Activated T-helper 1 cell treated with anti-CD3 and anti-CD28 coated beads, Interleukin-12 subunit alpha, Interleukin-12 subunit beta, Interleukin-2, Interleukin-4 antibody, amounts not matched to agents 30 ng/mL and 10 ng/mL and 1 ng/mL, durations not matched to agents 14 hours and 24 hours and 36 hours (primary cell): ENCODE measurements at places on chromosomes 4 and X. TPM values are rescaled to one million over a fixed set of nuclear protein-coding genes. Genes with fewer than 3 reads are reported as not detected.

DNA sequence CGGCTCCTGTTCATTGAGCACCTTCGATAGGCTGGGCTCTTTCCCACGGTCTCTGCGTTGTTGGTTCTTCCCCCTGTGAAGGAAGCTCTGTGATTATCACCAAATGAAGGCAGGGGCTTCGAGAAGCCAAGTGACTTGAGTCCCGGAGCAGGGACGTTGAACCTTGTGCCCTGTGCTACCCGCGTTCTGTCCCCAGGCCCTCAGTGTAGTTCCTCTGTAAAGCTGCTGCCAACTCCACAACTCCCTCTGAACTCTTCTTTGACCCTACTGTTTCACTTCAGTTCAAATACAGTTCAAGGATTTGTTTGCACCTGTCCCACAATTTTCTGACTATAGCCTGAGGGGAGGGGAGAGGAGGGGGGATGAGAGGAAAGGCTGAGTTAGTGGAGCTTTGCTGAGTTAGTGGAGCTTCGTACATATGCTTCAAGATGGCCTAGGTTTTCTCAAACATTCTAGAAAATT, 635 bp upstream of the PHF8 start:
- peaks cover 11% of the 10 kb centered on the region for H3K36me3 ChIP-seq
- H3K4me3 ChIP-seq, result peak overlapping the region; percentile 92
- H3K27me3 ChIP-seq, result no peaks in the 10 kb centered on the region
- peaks cover 18% of the 10 kb centered on the region for H3K4me1 ChIP-seq
- peak overlapping the region; percentile 95 for H3K27ac ChIP-seq

GRCh38 chrX:69900491-69900890, 149.2 kb downstream of the AWAT2 start:
- no peaks in the 10 kb centered on the region for H3K4me1 ChIP-seq
- no peaks in the 10 kb centered on the region for H3K36me3 ChIP-seq
- no peak overlapping the region for H3K27ac ChIP-seq
- H3K27me3 ChIP-seq, result no peaks in the 10 kb centered on the region
- H3K4me3 ChIP-seq, result no peak overlapping the region

GRCh38 chr4:153464068-153464467, 2.1 kb upstream of the TMEM131L start:
- peaks cover 2% of the 10 kb centered on the region for H3K36me3 ChIP-seq
- no peak overlapping the region for H3K27ac ChIP-seq
- peaks cover 28% of the 10 kb centered on the region for H3K4me1 ChIP-seq
- no peak for DNase-seq
- H3K4me3 ChIP-seq, result no peak overlapping the region

- DNase-seq, result no peak
- H3K4me3 ChIP-seq, result no peak overlapping the region
- no peaks in the 10 kb centered on the region for H3K27me3 ChIP-seq
- H3K36me3 ChIP-seq, result peaks cover 2% of the 10 kb centered on the region
Observed at GRCh38 chr4:108601532-108601931, 18.8 kb upstream of the RPL34 start.

- no peak overlapping the region for H3K27ac ChIP-seq
- H3K4me3 ChIP-seq, result peak overlapping the region; percentile 88
- H3K36me3 ChIP-seq, result no peaks in the 10 kb centered on the region
- H3K27me3 ChIP-seq, result peaks cover 2% of the 10 kb centered on the region
Observed at GRCh38 chrX:102650903-102651241, 411 bp upstream of the GPRASP1 start.

GRCh38 chrX:74216421-74216820, 87.6 kb upstream of the ZCCHC13 start:
- H3K4me1 ChIP-seq, result peaks cover 5% of the 10 kb centered on the region
- H3K27ac ChIP-seq, result peak overlapping the region; percentile 29
- no peak overlapping the region for H3K4me3 ChIP-seq
- no peaks in the 10 kb centered on the region for H3K27me3 ChIP-seq

- peak overlapping the region; percentile 63 for H3K27ac ChIP-seq
- peaks cover 22% of the 10 kb centered on the region for H3K36me3 ChIP-seq
- H3K27me3 ChIP-seq, result no peaks in the 10 kb centered on the region
- H3K4me3 ChIP-seq, result no peak overlapping the region
Observed at GRCh38 chrX:154004315-154004714, 15.4 kb downstream of the IRAK1 start.

- H3K36me3 ChIP-seq, result no peaks in the 10 kb centered on the region
- no peak for DNase-seq
- H3K27ac ChIP-seq, result no peak overlapping the region
- H3K4me3 ChIP-seq, result no peak overlapping the region
Observed at GRCh38 chr4:135966936-135967335, 1565.4 kb downstream of the PCDH18 start.

DNA sequence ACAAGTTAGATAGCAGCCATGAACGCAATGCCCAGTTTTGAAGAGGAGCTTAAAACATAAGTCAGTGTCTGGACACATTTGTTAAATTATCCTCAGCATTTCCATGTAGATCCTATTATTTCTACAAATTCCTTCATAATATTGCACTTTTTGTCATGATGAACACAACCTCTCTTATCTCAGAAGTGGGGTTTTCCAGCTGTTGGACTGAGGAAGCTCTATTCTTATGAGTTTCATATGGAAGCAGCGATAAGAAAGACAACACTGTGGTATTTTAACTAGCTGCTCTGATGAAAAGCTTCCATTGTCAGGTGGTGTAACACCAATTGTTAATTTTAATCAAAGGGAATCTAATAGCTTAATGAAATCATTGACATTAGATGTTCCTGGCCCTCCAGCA, 308.7 kb downstream of the GBA3 start:
- H3K27ac ChIP-seq, result no peak overlapping the region
- no peaks in the 10 kb centered on the region for H3K36me3 ChIP-seq
- DNase-seq, result no peak
- no peaks in the 10 kb centered on the region for H3K27me3 ChIP-seq
- H3K4me3 ChIP-seq, result no peak overlapping the region

GRCh38 chr4:177441061-177441802, 1.0 kb downstream of the AGA start:
- H3K4me3 ChIP-seq, result peak overlapping the region; percentile 90
- DNase-seq, result peak; percentile 3
- H3K4me1 ChIP-seq, result peaks cover 23% of the 10 kb centered on the region
- no peaks in the 10 kb centered on the region for H3K27me3 ChIP-seq

DNA sequence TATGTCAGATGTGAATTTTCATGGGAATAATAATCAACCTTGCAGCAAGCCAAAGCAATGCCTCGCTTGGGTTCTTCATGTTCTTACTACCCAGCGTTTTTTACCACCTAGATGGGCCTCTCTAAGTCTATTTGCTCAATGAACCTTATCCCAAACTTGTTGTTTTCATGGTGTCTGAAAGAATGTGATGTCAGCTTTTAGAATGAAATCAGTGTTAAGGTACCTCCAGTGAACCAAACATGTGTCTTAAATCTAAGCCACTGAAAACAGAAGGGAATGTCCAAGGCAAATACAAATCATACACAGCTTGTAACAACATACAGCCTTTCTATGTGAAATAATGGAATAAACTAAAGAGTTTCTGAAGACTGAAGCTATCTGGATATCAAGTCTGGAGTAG, 6.7 kb downstream of the EPGN start:
- H3K4me3 ChIP-seq, result no peak overlapping the region
- H3K27ac ChIP-seq, result no peak overlapping the region
- peaks cover 7% of the 10 kb centered on the region for H3K27me3 ChIP-seq

DNA sequence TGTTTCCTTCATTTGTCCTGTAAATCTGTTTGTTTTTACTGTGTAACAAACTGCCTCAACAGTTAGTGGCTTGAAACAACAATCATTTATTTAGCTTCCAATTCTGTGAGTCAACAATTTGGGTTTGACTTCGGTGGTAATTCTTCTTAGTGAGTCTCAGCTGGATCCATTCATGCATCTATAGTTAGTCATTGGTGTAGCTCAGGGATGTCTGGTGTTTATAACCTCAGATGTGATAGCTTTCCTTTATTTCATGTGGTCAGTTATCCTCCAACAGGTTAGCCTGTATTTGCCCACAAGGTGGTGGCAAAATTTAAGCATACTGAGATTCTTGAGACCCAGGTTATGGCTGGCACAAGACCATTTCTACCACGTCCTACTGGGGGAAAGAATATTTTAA, 1267.2 kb downstream of the RAPGEF2 start:
- H3K27me3 ChIP-seq, result no peaks in the 10 kb centered on the region
- no peaks in the 10 kb centered on the region for H3K4me1 ChIP-seq
- no peaks in the 10 kb centered on the region for H3K36me3 ChIP-seq
- no peak overlapping the region for H3K27ac ChIP-seq

GRCh38 chr4:86640469-86640868, 46.4 kb downstream of the PTPN13 start:
- H3K36me3 ChIP-seq, result no peaks in the 10 kb centered on the region
- no peak overlapping the region for H3K4me3 ChIP-seq
- DNase-seq, result no peak
- no peak overlapping the region for H3K27ac ChIP-seq

DNA sequence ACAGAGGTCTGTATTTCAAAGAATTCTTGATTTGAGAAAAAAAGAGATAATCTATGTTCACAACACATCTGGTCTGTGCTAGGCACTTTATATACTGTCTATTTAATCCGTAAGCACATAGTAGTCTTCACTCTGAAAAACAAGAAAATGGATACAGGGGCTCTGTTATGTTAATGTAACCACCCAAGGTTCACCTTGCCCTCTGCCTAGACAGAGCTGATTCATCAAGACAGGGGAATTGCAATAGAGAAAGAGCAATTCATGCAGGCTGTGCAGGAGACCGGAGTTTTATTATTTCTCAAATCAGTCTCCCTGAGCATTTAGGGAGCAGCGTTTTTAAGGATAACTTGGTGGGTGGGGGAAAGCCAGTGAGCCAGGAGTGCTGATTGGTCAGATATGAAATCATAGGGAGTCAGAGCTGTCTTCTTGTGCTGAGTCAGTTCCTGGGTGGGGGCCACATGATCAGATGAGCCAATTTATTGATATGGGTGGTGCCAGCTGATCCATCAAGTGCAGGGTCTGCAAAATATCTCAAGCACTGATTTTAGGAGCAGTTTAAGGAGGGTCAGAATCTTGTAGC, 92.9 kb upstream of the TNIP3 start:
- peak overlapping the region; percentile 86 for H3K27ac ChIP-seq
- no peaks in the 10 kb centered on the region for H3K36me3 ChIP-seq
- H3K4me3 ChIP-seq, result peak overlapping the region; percentile 9

FAM13A gene
- total RNA-seq, result 0.61 and 3.0 TPM in 2 replicates

DTHD1 gene
- 0.86 and 1.0 TPM in 2 replicates for total RNA-seq

ZNF280C gene
- total RNA-seq, result 7.4 and 7.6 TPM in 2 replicates

TBC1D9 gene
- total RNA-seq, result 0.29 TPM in 1 of 2 replicates, not detected in the other

ENAM gene
- total RNA-seq, result not detected in 2 replicates

WDR44 gene
- total RNA-seq, result 10.0 and 11.3 TPM in 2 replicates

SMIM31 gene
- total RNA-seq, result not detected in 2 replicates

MAGEB10 gene
- not detected in 2 replicates for total RNA-seq

HSFX3 gene
- not detected in 2 replicates for total RNA-seq

CENPVL2 gene
- not detected in 2 replicates for total RNA-seq
